EH (cell line): ENCODE measurements at places on chromosomes 2 and 18.

DNA sequence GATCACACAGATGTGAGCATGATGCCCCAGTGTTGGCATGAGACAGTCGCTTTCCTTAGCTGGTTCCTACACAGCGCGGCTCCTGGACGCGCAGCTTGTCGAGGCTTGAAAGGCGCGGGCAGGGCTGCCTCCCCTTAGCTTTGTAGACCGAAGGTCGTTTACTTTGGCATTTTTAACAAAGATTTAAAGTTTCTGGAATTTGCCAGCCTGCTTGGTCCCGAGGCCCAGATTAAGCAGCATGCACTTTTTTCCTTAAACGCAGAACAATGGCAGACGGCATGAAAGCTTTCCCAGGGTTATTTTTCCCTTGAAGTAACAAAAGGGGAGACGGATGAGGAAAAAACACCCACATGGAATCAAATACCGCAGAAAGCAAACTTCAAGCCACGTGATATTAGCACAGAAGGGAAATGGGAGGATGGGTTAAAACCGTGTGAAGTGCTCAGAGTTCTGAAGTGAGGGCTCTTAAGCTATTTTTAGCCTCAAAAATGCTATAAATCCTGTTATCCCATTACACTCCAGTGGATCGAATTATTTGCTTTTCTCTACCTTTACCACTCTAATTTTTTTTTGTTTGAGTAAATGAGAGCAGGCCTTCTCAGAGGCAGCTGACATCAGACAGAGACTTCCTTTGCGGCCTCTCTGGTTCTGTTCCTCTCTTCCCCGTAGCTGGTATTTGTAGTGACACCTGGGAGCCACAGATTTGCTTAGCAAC lies 55.7 kb downstream of the NPAS2 start:
- no peak for DNase-seq

GRCh38 chr2:54680397-54681041 lies 42.9 kb upstream of the EML6 start:
- DNase-seq = peak; percentile 56

GRCh38 chr2:73418343-73418742 lies 32.7 kb downstream of the ALMS1 start:
- DNase-seq = peak; percentile 79

DNA sequence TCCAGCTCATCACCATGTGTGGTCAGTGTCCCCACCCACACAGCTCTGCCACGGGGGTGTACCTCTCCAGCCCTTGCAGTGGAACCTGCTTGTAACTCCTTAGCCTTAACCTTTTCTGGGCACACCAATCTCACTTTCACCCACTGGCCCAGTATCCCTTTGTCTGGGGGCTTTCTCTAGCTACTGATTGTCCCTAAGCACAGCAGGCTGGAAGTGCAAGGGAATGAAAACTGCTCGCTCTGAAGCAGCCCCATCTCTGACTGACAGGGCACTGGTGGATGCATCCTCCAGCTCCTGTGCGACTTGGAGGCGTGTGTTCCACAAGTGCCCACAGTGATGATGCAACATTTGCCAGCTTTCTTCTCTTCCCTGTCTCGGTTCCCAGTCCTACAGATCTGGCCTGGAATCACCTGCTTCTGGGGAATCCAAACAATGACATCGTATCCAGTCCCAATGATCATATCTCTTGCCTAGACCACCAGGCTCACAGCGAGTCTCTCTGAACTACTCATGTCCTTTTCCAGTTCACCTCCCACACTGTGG lies 33.6 kb downstream of the SCTR start:
- DNase-seq = no peak

GRCh38 chr18:62554061-62554815 lies 31.4 kb downstream of the ZCCHC2 start:
- DNase-seq = no peak

GRCh38 chr2:118723394-118723793 lies 124.1 kb downstream of the EN1 start:
- peak; percentile 57 for DNase-seq

DNA sequence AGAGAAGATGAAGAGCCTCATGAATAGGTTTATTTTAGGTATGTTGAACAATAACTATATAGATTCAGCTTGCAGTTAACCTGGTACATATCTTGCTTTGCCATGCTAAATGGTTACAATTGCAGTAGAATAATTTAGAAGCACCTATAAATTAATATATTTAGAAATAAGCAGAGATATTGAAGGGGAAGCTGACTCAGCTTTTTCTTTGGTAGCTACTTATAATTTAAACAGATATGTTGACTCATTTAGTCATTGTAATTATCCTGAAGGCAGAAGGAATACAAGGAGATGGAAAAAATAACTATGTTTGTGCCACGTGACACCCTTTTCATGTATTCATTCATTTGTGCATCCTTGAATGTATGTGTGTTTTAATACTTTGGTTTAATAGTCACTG lies 755.5 kb downstream of the SUCLG1 start:
- no peak for DNase-seq

GRCh38 chr2:79831961-79832360 lies 319.1 kb downstream of the CTNNA2 start:
- DNase-seq = no peak

DNA sequence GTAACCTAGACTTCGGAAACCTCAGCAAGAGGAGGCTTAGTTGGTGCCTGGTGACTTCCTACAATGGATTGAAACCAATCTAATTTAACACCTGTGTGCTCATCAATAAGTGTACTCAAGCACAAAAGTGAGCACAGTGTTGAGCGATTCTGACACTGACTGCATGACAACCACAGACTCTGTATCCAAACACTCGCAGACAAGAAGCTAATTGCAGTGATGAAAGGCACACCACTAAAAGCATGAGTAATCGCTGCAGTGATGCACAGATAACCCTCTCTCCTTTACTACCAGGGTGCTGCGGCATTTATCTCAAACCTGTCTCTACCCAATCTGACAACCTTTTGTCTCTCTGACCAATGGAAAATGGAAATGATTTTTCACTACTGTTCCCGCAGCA lies 168.1 kb downstream of the AFF3 start:
- peak; percentile 67 for DNase-seq

DNA sequence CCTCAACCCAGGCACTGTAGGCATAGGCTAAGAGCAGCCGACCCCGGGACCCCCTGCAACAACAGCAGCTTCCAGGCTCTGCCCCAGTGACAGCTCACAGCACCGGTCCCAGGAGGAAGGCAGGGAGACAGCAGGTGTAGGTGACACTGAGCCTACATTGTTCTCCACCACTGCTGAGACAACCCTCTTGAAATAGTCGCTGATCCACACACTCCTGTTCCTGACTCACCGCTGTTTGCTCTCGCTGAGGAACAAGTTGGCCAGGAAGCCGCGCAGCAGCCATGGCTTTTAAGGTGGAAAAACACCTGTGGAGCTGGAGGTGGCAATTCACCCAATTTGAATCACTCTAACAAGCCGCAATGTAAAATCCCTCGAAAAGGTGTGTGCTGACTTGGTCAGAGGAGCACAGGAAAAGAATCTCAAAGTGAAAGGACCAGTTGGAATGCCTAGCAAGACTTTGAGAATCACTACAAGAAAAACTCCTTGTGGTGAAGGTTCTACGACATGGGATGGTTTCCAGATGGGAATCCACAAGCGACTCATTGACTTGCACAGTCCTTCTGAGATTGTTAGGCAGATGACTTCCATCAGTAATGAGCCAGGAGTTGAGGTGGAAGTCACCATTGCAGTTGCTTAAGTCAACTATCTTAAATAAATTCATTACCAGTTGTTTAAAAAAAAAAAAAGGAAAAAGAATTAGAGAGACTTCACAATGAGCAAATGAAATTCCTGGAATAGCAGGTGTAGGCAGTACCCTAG lies 167.5 kb downstream of the ARL4C start:
- peak; percentile 18 for DNase-seq

- no peak for DNase-seq
Measured at GRCh38 chr2:224986477-224986876, 55.8 kb downstream of the DOCK10 start.

GRCh38 chr18:54229421-54230059 lies 5.1 kb upstream of the MBD2 start:
- DNase-seq = no peak

DNA sequence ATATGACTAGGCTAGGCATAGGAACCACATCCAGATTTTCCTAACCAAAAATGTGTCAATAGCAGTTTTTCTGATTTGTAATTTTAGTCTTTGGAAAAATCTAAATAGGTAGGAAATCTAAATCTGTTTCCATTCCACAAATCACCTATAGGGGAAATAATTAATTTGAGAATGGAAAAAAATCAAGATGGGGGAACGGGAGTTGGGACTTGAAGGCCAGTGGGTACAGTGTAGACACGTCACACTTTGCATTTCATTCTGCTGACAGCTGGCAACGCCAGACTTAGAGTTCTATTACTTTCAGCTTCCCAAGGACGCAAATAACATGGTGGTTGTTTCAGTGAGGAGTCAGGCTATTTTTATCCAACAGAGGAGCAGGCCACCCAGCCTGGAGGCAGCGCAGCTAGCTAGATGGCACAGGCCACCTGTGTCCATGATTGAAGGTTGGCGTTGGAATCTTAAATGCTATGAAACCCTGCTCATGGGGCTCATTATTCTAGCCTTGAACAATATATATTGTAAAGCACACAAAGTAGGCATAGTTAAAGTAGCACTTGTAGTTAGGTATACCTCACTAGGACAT lies 23.4 kb downstream of the HNRNPA3 start:
- no peak for DNase-seq

GRCh38 chr2:223587301-223587700 lies 14.9 kb downstream of the SCG2 start:
- DNase-seq = no peak

GRCh38 chr2:198220763-198221610 lies 416.6 kb downstream of the PLCL1 start:
- DNase-seq = no peak

DNA sequence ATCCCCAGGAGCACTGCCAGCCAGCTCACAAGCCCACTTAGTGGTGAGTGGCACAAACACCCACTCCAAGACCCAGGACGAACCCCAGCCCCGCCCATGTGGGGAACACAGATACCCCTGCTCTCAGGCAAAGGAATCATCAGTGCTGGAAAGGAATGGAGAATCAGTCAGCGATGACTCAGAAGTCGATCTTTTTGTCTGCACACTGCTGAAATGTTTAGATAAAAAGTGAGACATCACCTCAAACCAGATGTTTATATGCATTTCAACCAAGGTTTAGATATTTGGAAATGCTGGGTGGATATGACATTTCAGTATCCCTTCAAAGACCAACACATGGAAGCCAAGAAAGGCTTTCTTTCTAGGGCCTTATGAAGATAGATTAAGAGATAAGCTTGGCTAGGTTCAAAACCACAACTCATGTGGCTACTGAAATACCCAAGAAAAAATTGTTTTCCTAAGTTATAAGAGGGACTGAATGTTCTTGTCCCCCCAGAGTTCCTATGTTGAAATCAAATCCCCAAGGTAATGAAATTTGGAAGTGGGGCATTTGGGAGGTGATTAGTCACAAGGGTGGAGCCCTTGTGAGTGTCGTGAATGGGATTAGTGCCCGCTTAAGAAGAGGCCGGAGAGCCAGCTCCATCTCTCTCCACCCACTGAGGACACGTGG lies 43.7 kb downstream of the POU3F3 start:
- DNase-seq = no peak

GRCh38 chr18:74251297-74252038 lies 40.3 kb downstream of the CYB5A start:
- DNase-seq = peak; percentile 70

- DNase-seq = no peak
Measured at GRCh38 chr2:176101842-176102241, 2.2 kb downstream of the HOXD12 start.

DNA sequence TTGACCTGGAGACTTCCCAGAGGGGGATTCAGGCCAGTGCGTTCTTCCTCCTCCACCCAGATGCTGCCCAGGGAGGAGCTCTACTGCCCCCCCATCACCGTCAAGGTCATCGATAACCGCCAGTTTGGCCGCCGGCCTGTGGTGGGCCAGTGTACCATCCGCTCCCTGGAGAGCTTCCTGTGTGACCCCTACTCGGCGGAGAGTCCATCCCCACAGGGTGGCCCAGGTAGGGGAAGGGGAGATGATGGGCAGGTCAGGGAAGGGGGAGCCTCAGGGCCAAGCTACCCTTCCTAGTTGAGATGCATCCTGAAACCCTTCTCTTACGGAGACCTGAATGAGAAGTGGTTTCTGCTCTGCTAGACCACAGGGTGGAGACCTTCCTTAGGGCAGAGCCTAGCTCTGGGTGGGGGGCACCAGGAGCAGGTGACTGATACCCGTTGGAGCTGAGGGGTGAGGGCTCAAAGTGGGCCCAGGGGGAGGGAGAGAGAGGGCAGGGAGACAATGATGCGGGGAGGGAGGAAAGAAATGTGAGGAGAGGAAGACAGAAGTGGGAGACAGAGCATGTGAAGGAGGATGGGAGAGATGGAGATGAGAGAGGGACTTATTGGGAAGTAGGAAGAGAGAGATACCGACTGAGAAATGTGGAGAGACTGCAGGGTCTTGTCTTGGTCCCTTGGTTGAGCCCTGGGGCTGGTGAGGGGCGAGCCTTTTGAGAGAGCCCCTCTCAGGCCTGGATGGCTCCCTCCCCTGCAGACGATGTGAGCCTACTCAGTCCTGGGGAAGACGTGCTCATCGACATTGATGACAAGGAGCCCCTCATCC lies 159.4 kb downstream of the DYSF start:
- no peak for DNase-seq

GRCh38 chr2:227870710-227871374 lies 589 bp upstream of the DAW1 start:
- peak; percentile 75 for DNase-seq

DNA sequence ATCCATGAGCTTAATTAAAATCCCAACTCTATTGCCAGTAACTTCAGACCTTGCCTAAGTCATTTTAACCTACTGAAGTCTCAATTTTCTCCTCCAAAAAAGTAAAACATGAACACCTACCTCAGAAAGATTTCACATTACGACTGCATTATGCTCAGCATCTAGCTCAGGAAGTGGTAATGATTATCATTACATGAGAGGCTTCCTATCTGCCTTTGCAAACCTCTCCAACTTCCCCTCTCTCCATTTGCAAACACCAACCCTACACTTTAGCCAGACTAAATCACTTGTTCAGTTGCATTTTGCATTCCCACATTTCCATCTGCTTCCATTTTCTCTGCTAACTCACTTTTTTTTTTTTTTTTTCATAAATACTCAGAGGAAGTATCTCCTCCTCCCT lies 6.8 kb downstream of the SLC38A11 start:
- DNase-seq = no peak

DNA sequence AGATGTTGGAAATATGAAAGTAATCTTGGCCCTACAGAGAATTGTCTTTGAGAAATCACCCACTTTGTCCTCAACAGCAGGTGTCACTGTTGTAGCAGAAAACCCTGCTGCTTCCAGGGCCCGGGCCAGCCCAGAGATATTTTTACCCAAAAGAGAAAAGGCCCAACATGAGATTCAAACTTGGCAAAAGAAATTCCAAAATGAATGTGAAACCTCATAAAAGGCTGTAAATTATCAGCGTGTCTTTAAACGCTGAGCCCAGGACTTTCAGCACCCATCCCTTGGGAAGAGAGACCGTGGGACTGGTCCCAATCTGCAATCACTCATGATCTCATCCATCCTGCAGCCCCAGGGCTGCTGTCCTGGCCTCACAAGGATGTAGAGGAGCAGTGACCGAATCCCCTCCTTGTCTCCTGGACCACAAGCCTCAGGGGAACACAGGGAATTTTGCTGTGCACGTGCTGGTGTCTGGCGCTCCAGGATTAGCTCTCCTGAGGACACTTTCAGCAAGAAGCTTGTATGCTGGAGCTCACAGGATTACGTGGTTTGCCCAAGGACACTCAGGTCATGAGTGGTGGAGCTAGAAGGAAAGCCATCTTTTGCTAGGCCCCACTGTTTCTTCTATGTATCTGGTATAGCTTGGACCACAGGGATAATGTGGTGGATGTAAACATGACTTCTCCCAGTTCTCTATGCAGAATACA lies 202.1 kb downstream of the RNF144A start:
- peak; percentile 16 for DNase-seq
